Activated CD8-positive, alpha-beta memory T cell treated with anti-CD3 and anti-CD28 coated beads, Interleukin-2, amount 50 U/mL, for 4 hours (primary cell): ENCODE measurements at places on chromosomes 1 and 21.

DNA sequence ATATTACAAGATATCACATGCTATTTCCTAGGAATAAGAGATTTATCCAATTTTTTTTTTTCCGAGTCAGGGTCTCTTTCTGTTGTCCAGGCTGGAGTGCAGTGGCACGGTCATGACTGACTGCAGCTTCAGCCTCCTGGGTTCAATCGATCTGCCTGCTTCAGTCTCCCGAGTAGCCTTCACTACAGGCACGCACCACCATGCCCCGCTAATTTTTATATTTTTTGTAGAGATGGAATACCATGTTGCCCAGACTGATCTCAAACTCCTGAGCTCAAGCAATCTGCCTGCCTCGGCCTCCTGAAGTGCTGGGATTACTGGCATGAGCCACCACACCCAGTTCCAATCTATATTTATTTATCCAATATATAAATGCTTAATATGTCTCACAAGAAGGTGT lies 18.0 kb upstream of the WDTC1 start:
- DNase-seq, result no peak

DNA sequence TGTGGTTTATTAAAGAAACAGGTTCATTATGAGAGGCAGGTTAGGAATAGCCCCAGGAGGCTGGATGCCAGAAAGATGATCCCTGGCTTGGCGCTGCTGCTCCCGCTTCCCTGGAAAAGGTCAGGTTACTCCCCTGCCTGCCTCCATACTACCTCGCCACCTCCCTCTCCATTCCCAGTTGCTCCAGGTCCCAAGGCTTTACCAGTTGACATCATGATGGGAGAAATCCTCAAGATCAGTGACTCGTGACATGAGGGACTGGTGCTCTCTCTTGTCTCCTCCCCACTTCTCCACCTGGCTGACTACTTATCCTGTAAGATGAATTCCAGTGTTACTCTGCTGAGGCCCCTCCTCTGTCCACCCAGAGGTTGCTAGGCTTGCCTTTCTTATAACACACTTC lies 19.7 kb downstream of the VASH2 start:
- no peak for DNase-seq

- DNase-seq, result peak; percentile 68
These were observed at the start of gene SUSD4 for GRCh38 chr1:223363856-223364684. TSS of gene SUSD4 (minus strand) at chr1:223364176. CDS start at chr1:223363425, 751 bp downstream.

DNA sequence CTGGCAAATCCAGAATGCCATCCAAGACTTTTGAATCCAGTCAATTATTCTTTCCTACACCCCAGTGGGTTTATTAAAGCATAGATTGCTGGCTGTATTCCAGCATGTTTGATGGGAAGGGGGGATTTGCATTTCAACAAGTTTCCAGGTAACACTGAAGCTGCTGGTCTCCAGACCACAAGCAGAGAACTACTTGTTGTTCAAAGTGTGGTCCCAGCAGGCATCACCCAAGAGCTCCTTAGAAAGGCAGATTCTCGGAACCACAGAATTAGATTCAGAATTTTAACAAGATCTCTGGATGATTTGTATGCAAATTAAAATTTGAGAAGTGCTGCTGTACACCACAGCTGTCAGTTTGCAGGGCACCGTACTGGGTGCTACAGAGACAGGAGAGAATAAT lies 216.3 kb upstream of the FAM78B start:
- no peak for DNase-seq

- no peak for DNase-seq
These were observed 1.8 kb downstream of the OBSCN start for GRCh38 chr1:228209657-228210056.

GRCh38 chr1:96721053-96721415 lies 550 bp upstream of the PTBP2 start:
- no peak for DNase-seq

- DNase-seq, result no peak
These were observed 48.7 kb downstream of the TTLL7 start for GRCh38 chr1:83950106-83950661.

- DNase-seq, result peak; percentile 87
These were observed 8.0 kb upstream of the COL6A1 start for GRCh38 chr21:45973475-45974072.

GRCh38 chr1:212294983-212295382 lies 9.8 kb downstream of the PPP2R5A start:
- no peak for DNase-seq

DNA sequence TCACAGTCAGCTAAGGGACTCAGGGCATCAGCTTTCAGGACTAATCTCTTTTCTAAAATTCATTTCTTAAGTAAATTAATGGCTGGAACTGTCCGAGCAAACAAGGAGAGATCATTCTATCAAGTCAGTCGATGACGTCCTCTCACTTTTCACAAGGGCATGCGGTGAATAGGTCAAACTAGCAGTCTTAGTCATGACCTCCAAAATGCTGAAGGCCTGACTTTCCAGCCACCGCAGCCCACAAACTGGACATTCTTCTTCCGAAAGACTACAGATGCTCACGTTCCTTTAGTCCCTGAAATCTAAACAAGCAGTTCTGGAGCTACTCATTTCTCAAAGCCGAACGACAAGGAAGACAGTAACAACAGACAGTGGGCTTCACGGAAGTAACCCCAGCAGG lies 127.9 kb downstream of the TIAM1 start:
- DNase-seq, result no peak

GRCh38 chr1:117565745-117566455 lies 39.9 kb upstream of the TENT5C start:
- DNase-seq, result no peak

DNA sequence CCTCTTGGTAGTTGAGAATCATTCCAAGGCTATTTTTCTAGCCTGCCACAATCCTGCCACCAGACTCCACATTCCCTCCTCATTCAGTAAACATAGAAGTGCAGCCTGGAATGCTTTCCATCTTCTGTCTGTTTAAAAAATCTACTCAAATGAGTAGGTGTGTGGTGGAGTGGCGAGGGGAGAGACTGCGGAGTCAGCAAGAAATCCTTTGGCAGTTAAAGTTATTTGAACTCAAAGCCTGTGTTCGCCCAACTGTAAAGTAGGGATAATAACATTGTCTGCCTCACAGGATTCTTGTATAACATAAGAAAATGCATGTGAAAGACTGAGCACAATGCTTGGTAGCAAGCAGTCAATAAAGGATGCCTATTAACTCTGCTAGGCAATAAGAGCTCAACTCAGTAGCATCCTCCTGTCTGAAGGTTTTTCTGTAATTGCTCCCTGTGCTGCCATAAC lies 22.2 kb upstream of the DPT start:
- DNase-seq, result no peak

DNA sequence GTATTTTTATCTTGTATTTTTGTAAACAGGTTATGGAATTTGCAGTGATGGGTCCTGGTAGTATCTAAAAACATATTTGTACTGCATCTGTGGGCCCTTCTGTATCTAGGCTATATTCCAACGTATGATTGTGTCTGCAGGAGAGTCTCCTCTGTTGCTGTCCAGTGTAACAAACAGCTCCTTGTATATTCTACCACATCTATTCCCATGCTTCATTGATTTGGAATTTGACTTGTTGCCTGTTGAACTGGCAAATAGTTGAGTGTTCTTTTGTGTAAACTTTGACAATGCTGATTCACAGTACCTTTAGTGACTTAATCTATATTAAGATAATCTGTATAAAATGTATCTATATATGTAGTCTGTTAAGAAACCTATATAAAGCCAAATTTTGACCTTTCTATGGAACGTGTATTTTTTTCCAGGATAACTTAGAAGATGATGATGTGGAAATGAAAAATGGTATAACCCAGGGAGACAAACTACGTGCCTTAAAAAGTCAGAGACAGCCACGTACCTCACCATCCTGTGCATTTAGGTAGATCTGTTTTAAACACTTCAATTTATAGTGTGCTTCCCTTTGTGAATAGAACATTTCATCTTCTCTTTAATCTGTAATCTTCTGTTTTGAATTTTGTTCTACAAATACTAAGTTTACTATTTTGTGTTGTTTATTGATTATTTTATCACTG lies 43.4 kb upstream of the GPR88 start:
- no peak for DNase-seq

- DNase-seq, result no peak
These were observed 208.8 kb downstream of the GIPC2 start for GRCh38 chr1:78254517-78254916.

- DNase-seq, result no peak
These were observed 247.4 kb downstream of the KAZN start for GRCh38 chr1:14845851-14846250.

DNA sequence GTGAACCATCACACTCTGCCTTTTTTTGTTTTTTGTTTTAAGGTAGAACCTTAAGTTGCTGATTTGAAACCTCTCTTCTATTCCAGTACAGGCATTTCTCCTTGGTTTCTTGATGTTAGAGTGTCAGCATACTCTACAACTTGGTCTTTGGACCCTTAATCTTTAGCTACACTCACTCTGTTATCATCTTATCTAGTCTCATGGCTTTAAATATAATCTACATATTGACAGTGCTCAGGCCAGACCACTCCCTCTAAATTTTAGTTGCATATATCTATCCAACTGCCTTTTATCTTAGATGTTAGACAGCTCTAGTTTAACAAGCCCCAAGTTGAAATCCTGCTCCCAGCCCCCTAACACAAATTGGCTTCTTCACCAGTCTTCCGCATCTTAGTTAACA lies 22.1 kb downstream of the NME7 start:
- DNase-seq, result no peak

DNA sequence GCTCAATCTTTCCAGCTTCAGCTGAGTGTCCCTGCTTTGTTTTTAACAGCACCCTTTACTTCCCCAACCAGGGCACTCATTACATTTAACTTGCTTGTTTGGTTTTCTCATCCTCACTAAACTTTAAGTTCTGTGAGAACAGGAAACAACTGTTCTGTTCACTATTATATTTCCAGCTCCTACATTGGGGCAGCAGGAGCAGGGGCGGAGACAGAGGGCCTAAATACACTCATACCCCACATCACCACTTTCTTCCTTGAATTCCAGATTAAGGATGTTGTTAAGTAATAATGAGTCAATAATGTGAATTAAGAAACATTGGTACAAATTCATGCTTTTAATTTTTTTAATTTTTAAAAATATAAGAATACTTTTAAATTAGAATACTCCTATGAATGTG lies 6.0 kb downstream of the DRAM2 start:
- DNase-seq, result no peak

DNA sequence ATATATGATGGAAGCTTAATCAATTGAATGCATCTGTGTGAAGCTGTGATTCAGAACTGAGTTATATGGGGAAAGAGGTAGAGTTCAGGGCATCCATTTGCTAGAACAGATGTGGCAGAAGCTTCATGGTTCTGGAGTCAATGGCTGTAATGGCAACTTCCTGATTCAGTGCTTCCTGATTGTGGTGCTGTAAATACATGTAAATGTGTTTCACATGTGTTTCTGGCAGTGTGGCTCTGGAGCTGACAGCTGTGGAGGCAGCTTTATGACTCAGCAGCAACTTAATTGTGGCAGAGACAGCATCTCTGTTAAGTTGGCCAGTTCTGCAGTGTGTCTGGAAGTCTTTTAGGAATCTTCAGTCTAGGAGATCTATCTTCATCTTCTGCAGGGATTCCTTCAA lies 226.6 kb upstream of the ZRANB2 start:
- no peak for DNase-seq

GRCh38 chr1:7094086-7094485 lies 308.8 kb downstream of the CAMTA1 start:
- DNase-seq, result no peak

GRCh38 chr1:22225858-22226589 lies 83.1 kb upstream of the WNT4 start:
- DNase-seq, result no peak

DNA sequence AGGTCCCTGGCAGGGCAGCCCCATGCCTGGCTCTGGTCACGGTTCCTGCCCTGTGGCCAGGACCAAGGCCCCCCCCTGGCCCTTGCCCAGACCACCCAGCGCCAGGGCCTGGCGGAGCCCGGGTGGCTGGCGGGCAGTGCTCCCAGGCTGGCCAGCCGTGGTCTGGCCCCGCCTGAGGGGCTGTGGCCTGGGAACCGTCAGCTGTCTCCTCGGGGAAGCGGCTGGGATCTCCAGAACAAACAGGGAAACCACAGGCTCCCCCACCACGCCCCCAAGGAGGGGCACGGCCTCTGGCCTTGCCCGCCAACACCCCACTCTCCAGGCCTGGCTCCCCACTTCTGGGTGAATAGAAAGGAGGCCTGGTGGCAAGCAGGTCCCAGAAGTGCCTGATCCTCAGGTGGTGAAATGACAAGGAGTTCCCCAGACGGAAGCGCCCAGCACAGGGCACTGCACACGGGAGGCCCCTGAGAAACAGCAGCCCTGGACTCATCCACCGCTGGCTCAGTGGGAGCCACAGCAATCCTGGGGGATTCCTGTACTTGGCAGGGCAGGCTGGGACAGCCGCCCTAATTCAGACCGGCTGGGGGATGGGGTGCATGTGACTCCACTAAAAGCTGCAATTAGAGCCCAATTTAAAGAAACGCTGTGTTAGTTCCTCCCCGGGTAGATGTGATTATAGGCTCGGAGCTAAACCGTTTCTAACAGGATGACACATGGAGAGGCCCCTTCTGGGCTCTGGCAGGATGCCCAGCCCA lies 78.9 kb downstream of the RAP1GAP start:
- no peak for DNase-seq

DNA sequence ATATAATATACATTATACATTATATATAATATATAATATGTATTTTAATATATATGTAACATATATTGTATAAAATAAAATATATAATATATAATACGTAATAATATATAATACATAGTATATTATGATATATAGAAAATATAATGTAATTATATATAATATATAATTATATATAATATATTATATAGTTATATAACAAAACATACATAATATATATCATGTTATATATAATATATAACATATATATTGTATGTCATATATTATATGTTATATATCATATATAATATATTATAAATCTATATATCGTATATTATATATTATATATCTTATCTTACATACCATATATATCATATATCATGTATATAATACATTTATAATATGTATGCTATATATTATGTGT lies 248.2 kb upstream of the TPTE start:
- DNase-seq, result no peak

- no peak for DNase-seq
These were observed 185.6 kb upstream of the CAMK1G start for GRCh38 chr1:209397910-209398309.

DNA sequence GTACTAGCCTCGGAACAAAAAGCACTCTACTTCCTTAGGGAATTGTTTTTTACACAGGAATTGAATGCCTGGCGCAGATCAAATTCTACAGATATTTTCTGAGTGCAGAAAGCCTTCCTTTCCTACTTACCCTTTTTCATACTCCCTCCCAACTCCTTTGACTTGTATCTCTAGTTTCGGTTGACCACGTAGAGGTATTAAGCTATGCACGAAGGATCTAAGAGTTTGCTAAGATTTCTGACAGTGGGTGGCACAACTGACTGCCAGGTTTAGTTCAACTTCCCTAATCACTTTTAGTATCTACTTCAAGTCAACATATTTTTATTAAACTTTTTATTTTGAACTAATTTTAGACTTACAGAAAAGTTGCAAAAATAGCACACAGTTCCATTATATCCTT lies 5.0 kb downstream of the TOR1AIP2 start:
- DNase-seq, result no peak
